ENCODE measurements at places on chromosomes 3 and 15. TPM values are rescaled to one million over a fixed set of nuclear protein-coding genes. Genes with fewer than 3 reads are reported as not detected.

Gene MINAR1
- total RNA-seq, result 0.14 TPM

Gene GOLGA6A
- not detected for total RNA-seq

Gene SLC12A1
- total RNA-seq, result not detected

Gene NDN
- 62.1 TPM for total RNA-seq

Gene ATP13A5
- total RNA-seq, result 0.49 TPM

Gene SLC6A11
- 0.35 TPM for total RNA-seq
